ENCODE measurements at places on chromosomes 16 and 17. TPM values are rescaled to one million over a fixed set of nuclear protein-coding genes. Genes with fewer than 3 reads are reported as not detected.

GRCh38 chr17:19728084-19728495 lies 11.7 kb upstream of the SLC47A2 start:
- H3K36me3 ChIP-seq, result no peaks in the 10 kb centered on the region
- no peak overlapping the region for H3K27ac ChIP-seq
- no peak for DNase-seq
- H3K4me3 ChIP-seq, result no peak overlapping the region
- H3K27me3 ChIP-seq, result 0 out of 2 replicates have a peak, but pooled peaks cover 2% of the 10 kb centered on the region

- no peak for DNase-seq
- no peaks in the 10 kb centered on the region for H3K4me1 ChIP-seq
- no peak overlapping the region for H3K27ac ChIP-seq
- peak overlapping the region; percentile 68 for H3K4me3 ChIP-seq
These were observed 12.3 kb downstream of the CES4A start for GRCh38 chr16:67000384-67001351.

DNA sequence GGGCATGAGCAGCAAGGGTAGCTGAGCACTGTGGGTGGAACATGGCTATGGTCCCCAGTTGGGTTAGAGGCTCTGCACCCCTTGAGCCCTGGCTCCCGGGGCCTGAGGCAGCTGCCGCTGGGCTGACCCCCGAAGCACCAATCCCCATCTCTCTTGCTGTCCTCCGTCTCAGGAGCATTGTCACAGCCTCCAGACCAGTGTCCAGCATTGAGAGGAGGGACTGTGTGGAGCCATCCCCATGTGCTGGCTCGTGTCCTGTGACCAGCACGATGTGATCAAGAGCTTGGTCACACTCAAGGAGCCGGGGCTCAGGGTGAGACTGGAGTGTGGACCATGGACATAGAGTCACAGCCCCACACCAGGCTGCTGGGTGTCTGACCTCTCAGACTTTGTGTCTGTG lies 2.9 kb downstream of the SMTNL2 start:
- no peaks in the 10 kb centered on the region for H3K36me3 ChIP-seq
- H3K4me3 ChIP-seq, result no peak overlapping the region
- peaks cover 13% of the 10 kb centered on the region for H3K27me3 ChIP-seq
- no peaks in the 10 kb centered on the region for H3K4me1 ChIP-seq
- H3K27ac ChIP-seq, result no peak overlapping the region

GRCh38 chr16:12096828-12097522 lies 120.4 kb downstream of the SNX29 start:
- H3K27me3 ChIP-seq, result no peaks in the 10 kb centered on the region
- no peak for DNase-seq
- H3K4me1 ChIP-seq, result no peaks in the 10 kb centered on the region
- H3K27ac ChIP-seq, result no peak overlapping the region
- no peak overlapping the region for H3K4me3 ChIP-seq

Gene NATD1
- 0.13 TPM for polyA plus RNA-seq

DNA sequence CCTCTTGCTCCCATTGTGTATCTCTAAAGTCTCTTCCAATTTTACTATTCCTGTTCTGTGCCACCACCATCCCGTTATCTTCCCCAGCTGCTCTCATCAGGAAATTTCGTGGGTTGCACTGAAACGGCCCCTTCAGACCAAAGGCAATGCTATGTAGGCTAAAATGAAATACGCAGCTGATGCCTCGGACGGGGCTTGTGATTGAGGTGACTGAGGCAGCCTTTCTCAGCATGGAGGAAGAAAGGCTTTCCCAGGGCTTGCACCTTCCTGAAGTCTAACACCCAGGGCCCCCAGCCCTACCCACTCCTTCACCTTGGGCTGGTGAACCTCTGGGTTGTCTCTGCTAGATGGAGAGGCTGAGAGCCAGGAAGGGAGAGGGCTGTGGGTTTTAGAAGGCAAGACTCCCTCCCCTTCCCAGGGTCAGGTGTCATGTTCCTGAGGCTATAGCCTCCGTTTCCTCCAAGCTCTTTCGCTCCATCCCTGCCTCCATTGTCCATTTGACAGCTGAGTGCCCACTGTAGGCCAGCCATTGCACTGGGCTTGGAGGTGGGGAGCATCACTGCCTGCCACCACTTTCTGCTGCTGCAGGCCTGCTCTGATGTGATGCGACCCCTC lies 7.8 kb downstream of the CCDC200 start:
- no peak overlapping the region for H3K27ac ChIP-seq
- H3K4me1 ChIP-seq, result no peaks in the 10 kb centered on the region
- DNase-seq, result no peak
- H3K4me3 ChIP-seq, result no peak overlapping the region
- H3K36me3 ChIP-seq, result peaks cover 9% of the 10 kb centered on the region

- H3K36me3 ChIP-seq, result 0 out of 2 replicates have a peak, but pooled peaks cover 2% of the 10 kb centered on the region
- H3K4me3 ChIP-seq, result peak overlapping the region; percentile 86
- no peak for DNase-seq
- peak overlapping the region; percentile 33 for H3K27ac ChIP-seq
These were observed 654 bp downstream of the TNFAIP1 start for GRCh38 chr17:28335959-28336871.

GRCh38 chr17:36869441-36869840 lies 67.8 kb upstream of the LHX1 start:
- no peaks in the 10 kb centered on the region for H3K36me3 ChIP-seq
- no peak overlapping the region for H3K27ac ChIP-seq

GRCh38 chr17:56548661-56549060 lies 44.8 kb upstream of the NOG start:
- no peaks in the 10 kb centered on the region for H3K36me3 ChIP-seq
- no peaks in the 10 kb centered on the region for H3K4me1 ChIP-seq
- H3K27me3 ChIP-seq, result no peaks in the 10 kb centered on the region
- DNase-seq, result no peak
- no peak overlapping the region for H3K27ac ChIP-seq
- H3K4me3 ChIP-seq, result no peak overlapping the region

GRCh38 chr17:55458978-55459377 lies 37.3 kb upstream of the MMD start:
- H3K27me3 ChIP-seq, result no peaks in the 10 kb centered on the region
- no peak overlapping the region for H3K4me3 ChIP-seq
- H3K4me1 ChIP-seq, result peaks cover 15% of the 10 kb centered on the region
- no peak for DNase-seq

DNA sequence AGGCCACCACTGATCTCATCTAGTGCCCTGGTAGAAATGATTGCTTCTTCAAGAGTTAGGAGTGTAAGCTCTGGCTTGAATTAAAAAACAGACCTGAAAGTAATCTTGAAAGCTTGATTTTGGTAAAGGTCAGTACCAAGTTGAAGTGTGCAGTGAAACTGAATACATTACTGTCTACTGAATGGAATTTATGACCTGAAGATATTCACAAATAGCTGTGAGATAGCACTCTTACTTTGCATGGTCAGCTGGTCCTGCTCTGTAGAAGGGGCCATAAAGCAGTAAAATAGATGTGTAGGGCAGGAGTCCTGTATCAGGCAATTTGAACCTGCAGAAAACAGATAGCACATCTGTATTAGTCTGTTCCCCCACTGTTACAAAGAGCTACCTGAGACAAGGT lies 78.6 kb downstream of the MYH13 start:
- no peaks in the 10 kb centered on the region for H3K27me3 ChIP-seq
- H3K36me3 ChIP-seq, result no peaks in the 10 kb centered on the region
- H3K4me3 ChIP-seq, result no peak overlapping the region
- DNase-seq, result peak; percentile 26
- H3K27ac ChIP-seq, result no peak overlapping the region
- peaks cover 17% of the 10 kb centered on the region for H3K4me1 ChIP-seq

Gene PLEKHH3
- polyA plus RNA-seq, result 6.1 TPM

GRCh38 chr17:59346876-59347407 lies 15.5 kb downstream of the YPEL2 start:
- H3K36me3 ChIP-seq, result no peaks in the 10 kb centered on the region
- H3K27ac ChIP-seq, result no peak overlapping the region
- no peak for DNase-seq

GRCh38 chr17:34178092-34178491 lies 77.0 kb upstream of the CCL2 start:
- H3K27me3 ChIP-seq, result no peaks in the 10 kb centered on the region
- H3K36me3 ChIP-seq, result no peaks in the 10 kb centered on the region
- H3K4me1 ChIP-seq, result no peaks in the 10 kb centered on the region
- H3K27ac ChIP-seq, result no peak overlapping the region
- no peak for DNase-seq

- H3K27ac ChIP-seq, result no peak overlapping the region
- H3K4me1 ChIP-seq, result peaks cover 22% of the 10 kb centered on the region
- no peak for DNase-seq
These were observed 6.9 kb downstream of the GNAO1 start for GRCh38 chr16:56198006-56198754.

Gene HSD17B2
- not detected for polyA plus RNA-seq

- no peak for DNase-seq
- H3K4me3 ChIP-seq, result no peak overlapping the region
- no peak overlapping the region for H3K27ac ChIP-seq
- H3K36me3 ChIP-seq, result no peaks in the 10 kb centered on the region
These were observed 107.7 kb downstream of the SEC14L1 start for GRCh38 chr17:77248216-77249114.

DNA sequence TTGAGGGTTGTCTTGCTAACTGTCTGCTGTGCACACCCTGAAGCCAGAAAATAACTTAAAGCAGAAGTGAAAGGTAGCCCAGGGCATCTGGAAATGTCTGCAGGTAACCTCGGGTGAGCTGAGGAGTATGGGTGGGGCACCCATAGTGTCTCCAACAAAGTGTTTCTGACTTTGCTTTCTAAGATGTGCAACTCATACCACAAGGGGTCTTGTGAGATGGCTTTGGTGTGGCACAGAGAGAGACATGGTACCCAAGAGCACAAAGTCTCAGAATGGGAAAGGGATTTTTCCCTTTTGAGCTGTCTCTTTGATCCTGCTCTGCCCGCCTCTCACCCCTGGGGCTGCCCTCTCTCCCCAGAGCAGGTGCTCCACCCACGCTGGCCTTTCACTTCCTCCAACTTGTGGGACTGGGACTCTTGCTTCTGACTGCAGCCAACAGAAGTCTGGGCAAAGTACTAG lies 6.9 kb downstream of the CHD9 start:
- peaks cover 66% of the 10 kb centered on the region for H3K4me1 ChIP-seq
- peak; percentile 96 for DNase-seq
- no peaks in the 10 kb centered on the region for H3K36me3 ChIP-seq
- H3K27me3 ChIP-seq, result no peaks in the 10 kb centered on the region
- H3K27ac ChIP-seq, result peak overlapping the region; percentile 52
- H3K4me3 ChIP-seq, result peak overlapping the region; percentile 64

Gene SYCE1L
- 0.67 TPM for polyA plus RNA-seq

GRCh38 chr17:5895276-5895675 lies 174.9 kb upstream of the WSCD1 start:
- H3K36me3 ChIP-seq, result no peaks in the 10 kb centered on the region
- H3K27ac ChIP-seq, result no peak overlapping the region
- no peaks in the 10 kb centered on the region for H3K4me1 ChIP-seq
- H3K27me3 ChIP-seq, result no peaks in the 10 kb centered on the region
- no peak for DNase-seq

DNA sequence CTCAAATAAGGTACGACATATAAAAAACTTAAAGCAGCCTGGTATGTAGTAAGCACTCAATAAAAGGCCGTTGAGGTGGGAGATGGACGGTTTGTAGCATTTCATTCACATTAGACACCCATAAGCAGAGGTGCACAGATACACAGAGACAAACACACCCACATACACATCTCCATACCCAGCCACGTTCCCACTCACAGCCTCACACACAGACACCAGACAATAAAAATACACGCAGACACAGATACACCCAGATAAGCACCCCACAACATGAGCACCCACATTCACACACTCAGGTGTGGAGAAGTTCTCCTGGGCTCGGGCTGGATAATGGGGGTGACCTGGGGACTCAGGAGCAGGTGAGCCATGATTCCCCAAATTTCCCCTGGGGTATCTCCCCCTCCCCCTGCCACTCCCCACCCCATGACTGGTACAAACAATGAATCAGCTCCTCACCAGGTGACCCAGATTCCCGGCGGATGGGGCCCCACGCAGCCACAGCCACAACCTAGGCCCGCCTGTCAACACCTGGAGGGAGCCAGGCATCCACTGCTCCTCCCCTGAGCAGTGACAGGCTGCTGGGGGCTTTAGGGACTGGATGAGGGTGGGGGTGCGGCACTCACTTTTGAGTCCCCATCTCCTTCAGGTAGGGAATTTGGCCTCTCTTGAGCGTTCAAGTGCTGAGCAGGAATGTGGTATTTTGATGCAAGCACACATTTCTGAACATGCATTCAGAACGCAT lies 2.7 kb downstream of the DLX3 start:
- no peak overlapping the region for H3K27ac ChIP-seq
- peaks cover 25% of the 10 kb centered on the region for H3K27me3 ChIP-seq
- no peak overlapping the region for H3K4me3 ChIP-seq
- no peaks in the 10 kb centered on the region for H3K36me3 ChIP-seq

DNA sequence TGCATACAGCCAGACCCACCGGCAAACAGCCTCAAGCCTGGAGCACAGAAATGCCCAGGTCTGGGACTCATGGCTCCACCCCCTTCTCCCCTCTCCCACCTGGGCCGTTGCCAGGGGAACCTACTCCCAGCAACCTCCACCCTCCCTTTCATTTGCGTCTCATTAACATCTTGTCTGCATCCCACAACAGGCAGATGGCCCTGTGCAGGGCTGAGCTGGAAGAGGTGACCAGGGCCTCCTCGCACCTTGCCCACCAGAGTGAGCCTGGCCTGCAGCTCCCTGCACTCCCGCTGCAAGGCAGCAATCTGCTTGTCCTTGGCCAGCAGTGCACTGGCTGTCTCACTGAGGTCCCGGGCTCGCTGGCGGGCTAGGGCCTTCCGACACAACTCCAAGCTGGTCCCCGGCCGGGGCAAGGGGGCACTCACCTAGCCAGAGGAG lies 3.3 kb downstream of the TSPOAP1 start:
- peak overlapping the region; percentile 24 for H3K4me3 ChIP-seq
- H3K36me3 ChIP-seq, result peaks cover 3% of the 10 kb centered on the region
- peaks cover 18% of the 10 kb centered on the region for H3K4me1 ChIP-seq

DNA sequence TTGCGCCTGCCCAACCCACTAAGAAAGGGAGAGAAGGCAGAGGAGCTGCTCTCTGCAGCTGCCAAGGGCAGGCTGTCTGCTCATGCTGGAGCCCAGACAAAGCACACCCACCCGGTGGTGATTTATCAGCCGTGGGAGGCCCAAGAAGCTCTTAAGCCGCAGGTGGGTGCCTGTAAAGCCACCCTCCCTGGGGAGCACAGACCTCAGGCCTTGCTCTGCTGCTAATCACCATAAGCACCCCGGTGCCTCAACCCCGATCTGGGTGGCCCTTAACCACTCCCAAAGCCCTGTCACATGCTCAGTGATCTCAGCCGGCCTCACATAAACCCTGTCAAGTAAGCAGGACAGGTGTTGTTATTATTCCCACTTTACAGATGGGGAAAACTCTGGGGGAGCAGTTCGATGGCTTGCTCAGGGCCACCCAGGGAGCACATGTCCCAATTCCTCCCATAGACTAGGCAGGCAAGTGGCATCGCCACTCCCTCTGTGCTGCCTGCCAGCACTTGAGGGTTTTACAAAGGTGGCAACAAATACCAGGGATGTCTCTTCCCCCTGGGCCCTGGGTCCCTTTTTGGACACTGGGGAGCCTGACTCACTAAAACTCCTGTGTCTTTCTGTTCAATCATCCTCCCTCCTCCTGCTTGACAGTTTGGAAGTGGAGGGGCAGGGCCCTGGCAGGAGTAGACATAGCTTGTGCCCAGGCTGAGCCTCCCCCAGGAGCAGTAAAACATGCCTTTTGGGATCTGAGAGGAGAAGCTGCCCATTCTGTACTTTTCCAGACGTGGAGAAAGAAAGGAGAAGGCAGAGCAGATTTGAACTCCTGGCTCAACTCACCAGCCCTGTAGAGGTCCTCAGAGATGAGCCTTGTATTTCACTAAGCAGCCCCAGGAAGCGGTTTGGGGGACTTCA lies 299.3 kb downstream of the SOX9 start:
- peaks cover 58% of the 10 kb centered on the region for H3K4me1 ChIP-seq
- peak overlapping the region; percentile 95 for H3K27ac ChIP-seq
- no peaks in the 10 kb centered on the region for H3K36me3 ChIP-seq
- H3K27me3 ChIP-seq, result no peaks in the 10 kb centered on the region
- peak overlapping the region; percentile 13 for H3K4me3 ChIP-seq

- H3K36me3 ChIP-seq, result no peaks in the 10 kb centered on the region
- H3K4me1 ChIP-seq, result no peaks in the 10 kb centered on the region
- no peak overlapping the region for H3K27ac ChIP-seq
- no peak for DNase-seq
These were observed 88.7 kb downstream of the AIPL1 start for GRCh38 chr17:6346156-6346786.

Measured in GM12878 (cell line).